Bronchial epithelial cell (primary cell): ENCODE measurements at places on chromosomes 7 and 10. TPM values are rescaled to one million over a fixed set of nuclear protein-coding genes. Genes with fewer than 3 reads are reported as not detected.

Gene ZNF727
- 0.53 and 2.0 TPM in 2 replicates for total RNA-seq

Gene ITPRID1
- total RNA-seq, result not detected in 2 replicates

Gene HSPA12A
- 0.79 and 1.4 TPM in 2 replicates for total RNA-seq

Gene CYP26C1
- under 0.01 TPM in 2 replicates for total RNA-seq

Gene SKIDA1
- under 0.01 and 0.13 TPM in 2 replicates for total RNA-seq

DNA sequence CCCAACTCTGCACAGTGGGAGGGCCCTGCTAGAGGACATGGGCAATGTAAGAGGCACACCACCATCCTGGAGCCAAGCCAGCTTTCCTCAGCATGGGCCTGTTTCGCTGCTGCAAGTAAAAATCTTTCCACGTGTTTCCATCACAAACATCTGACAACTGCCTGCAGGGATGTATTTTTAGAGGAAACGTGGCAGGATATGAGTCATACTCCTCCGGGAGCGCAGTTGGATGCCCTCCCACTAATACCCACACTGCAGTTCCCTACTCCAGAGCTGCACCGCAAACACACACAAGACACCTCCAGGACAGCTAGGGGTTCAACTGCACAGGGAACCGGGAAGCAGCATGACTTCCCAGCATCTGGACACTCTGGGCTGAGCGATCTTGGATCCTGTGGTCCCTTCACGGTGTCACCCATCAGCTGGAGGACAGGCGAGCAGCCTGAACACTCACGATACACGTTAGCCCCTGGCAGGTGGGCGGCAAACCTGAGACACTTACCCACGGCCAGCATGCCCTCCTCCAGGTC lies 26.1 kb downstream of the PLAC9 start:
- peak; percentile 92 for DNase-seq

DNA sequence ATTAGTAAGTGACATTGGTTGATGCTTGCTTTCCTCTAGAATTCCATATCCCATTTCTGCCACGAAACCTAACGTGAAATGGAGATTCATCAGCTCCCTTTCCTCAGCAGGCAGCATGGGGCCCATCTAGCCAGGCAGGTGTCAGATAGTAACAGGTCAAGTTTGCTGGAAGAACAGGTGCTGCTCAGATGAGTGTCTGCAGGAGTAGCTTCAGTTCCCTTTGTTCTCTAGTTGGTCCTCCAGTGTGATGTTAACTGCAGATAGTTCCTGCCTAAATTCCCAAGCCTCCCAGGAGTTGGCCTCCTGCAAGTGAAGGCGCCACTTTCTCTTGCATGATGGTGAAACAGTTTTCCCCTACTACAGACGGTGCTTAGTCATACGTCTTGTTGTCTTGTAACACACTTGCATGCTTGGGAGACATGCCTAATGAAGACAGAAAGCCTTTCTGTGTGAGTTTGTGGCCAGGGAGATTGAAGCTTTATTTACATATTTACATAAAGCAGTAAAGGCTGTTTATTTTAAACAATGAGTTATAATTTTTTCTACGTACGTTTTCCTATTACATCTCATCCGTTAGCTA lies 175.4 kb downstream of the CHN2 start:
- DNase-seq, result peak; percentile 13

DNA sequence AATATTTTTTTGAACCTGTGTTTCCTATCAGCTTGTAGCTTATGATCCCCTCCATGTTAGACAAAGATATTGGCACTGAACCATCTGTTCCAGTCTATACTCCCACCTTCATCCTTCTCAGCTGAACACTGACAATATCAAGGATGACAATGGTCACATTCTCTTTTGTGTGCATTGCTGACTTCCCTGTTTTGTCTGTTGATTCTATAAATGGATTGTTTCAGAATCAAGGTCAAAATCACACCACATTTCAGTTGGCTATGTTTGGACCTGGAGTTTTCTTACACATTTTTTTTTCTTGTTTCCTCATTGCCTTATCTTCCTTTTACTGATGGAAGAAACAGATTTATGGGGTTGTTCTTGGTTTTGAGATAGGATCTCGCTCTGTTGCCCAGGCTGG lies 11.3 kb upstream of the SMURF1 start:
- no peak for DNase-seq

DNA sequence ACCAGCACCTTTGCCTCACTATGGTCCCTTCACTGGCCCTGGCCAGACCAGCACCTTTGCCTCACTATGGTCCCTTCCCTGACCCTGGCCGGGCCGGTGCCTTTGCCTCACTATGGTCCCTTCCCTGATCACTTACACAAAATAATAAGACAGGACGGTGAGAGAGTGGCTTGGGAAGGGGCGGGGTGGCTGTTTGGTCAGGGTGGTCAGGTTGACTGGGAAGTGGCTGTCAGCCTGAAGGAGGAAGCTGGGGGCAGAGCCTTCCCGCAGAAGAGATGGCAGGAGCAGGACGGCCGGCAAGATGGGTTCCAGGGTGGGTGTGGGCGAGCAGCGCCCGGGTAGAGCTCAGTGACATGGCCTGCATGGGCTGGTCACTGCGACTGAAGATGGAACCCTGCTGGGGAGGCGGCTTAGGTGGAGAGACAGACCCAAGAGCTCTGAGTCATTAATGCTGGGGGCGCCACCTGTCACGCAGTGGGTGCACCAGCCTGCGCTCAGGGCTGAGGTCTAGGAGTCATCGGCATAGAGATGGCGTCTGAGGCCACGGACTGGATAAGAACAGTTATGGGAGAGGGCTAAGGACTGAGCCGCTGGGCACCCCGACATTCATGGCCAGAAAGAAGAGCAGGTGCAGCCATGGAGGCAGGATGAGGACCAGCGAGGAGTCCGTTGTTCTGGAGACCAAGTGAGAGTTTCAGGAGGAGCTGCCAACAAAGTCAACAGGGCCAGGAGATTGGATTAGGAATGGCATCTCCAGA lies 91.8 kb downstream of the CHST15 start:
- no peak for DNase-seq

GRCh38 chr7:25597946-25598345 lies 369.7 kb upstream of the NPVF start:
- peak; percentile 4 for DNase-seq

- DNase-seq, result no peak
These were observed 18.9 kb upstream of the PRKAR2B start for GRCh38 chr7:107025449-107026103.

DNA sequence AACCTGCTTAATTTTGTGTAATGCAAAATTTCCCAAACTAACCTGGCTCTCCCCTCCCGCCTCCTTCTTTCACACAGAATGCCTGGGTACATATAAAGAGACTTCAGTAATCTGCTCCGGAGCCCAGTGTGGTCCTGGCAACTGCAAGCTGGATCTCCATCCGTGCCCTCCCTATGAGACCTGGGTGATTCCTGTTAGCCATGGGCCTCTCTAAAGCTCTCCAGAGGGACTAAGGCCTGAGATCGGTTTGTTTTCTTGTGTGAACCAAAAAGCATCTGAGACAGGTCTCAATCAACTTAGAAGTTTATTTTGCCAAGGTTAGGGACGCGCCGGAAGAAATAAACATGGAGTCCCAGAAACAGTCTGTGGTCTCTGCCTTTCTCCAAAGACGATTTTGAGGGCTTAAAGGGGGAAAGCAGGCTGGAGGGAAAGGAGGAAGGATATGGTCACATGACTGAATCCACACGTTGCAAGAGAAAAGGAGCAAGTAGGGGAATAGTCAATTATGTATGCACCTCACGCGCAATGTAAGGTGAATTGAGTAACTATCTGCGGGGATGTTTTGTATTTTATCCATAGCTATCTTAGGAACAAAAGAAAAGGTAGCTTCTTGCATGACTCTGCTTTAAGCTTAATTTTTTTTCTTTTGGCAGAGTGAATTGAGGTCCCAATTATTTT lies 46.2 kb upstream of the CCDC3 start:
- no peak for DNase-seq

GRCh38 chr10:127942811-127943210 lies 35.9 kb downstream of the PTPRE start:
- no peak for DNase-seq

- DNase-seq, result no peak
These were observed 97.1 kb downstream of the CHST15 start for GRCh38 chr10:123996302-123996701.

- no peak for DNase-seq
These were observed 200.3 kb upstream of the ZMIZ1 start for GRCh38 chr10:78868456-78868855.

DNA sequence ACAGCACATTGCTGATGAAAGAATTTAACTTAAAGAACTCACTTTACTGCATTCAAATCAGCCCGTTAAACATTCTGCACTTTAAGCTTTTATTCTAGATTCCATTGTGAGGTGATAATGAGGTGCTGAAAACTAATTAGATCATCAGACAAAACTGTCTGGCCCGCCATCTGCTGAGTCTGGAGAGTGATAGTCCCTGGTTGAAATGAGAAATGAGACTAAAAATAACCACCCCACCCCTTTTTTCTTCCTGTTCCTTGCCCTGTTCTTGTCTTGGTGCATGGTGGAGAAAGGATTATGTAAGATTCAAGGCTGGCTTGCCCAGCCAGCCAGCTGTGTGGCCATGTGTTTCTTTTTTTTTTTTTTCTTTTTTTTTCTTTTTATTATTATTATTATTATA lies 277.0 kb upstream of the COBL start:
- no peak for DNase-seq

DNA sequence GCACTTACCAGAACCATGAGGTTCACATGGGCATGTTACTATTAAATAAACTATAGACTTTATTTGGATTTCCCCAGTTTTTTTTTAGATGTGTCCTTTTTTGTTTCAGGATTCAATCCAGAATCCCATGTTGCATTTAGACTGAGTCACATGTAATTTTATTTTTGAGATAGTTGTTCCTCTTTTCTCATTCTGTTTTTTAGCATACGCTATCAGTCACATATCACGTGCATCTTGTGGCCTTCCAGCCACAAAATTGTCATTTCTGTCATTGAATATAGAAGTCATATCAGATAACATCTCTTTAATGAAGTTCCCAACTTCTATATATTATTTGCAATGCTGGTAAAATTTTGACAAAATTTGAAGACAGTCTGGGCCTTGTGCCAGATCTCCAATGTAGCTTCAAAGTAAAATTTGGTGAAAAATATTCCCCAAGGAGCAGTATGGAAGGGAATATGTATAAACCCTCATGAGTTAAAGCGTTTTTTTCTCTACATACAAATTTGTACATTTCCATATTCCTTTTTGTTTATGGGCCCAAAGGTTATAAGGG lies 132.3 kb upstream of the MKI67 start:
- no peak for DNase-seq

DNA sequence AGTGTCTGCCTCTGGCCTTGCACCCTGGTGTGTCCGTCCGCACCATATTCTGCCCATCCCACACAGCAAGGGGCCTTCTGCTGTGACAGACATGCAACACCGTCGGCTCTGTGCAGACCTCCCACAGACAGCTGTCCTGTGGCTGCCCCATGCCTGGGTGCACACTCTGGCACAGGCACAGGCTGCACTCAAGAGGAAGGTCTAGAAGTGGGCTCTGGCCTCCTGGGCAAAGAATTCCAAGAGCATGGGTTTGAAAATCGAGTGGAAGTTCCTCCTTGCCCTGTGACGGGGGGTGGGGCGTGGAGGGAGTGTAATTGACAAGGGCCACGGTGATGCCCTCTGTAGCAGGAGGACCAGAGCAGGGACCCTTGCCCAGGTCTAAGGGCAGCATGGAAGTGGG lies 4.3 kb upstream of the LOXL4 start:
- DNase-seq, result no peak

DNA sequence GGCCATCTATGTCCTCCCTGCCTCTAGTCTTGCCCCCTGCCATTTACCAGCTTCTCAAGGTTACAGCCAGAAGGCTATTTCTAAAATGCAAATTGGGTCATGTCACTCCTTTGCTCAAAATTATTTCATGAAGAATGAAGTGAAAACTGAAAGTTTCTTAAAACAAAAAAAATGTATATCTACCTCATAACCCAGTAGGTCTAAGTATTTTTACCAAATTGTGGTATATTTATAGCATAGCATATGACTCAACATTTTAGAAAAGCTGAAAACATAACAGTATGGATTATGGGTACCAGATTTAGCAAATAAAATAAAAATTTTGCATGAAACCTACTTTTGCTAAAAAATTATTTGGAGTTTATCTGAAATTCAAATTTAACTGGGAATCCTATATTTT lies 78.4 kb downstream of the SLC16A9 start:
- no peak for DNase-seq

GRCh38 chr10:48508791-48509772 lies 95.8 kb downstream of the ARHGAP22 start:
- DNase-seq, result no peak

GRCh38 chr7:116547347-116547746 lies 22.5 kb downstream of the CAV1 start:
- no peak for DNase-seq

DNA sequence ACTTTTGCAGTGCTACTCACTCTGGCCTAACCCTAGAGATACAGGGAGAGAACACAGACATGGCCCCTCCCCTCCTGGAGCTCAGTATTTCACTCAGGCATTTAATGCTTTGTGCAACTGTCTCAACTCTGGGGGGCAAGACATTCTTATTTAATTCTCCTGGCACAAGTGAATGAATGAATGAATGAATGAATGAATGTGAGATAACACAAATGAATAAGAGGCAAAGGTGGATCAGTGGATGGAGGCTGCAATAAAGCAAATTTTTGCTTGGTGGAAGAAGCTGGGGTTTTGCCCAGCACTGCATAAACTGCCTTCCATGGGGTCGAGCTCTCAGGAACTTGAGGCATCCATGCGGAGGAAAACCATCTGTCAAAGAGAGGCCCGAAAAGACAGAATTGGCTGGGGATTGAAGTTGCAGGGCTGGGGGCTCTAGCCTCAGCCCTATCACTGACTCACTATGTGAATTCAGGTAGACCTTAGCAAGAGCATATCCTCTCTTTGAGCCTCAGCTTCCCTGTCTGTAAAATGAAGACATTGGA lies 441.4 kb upstream of the ZMIZ1 start:
- DNase-seq, result no peak

DNA sequence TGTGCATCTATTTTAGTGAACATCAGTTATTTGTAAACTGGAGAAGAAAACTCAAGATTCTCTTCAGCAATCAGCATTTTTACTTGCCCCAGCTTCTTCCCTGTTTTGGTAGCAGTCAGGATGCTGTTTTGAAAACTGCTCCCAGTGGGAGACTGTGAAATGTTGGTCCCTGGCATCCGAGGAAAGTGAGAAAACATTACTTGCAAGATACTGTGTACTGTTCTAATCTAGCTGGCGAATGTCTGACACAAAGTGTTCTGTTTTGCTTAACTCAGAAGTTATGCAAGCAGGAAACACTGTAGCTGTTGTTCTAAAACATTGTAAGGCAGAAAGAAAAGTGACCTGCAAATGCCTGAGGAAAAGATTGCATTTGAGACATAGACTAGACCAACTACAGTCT lies 171.8 kb upstream of the POM121L12 start:
- no peak for DNase-seq

DNA sequence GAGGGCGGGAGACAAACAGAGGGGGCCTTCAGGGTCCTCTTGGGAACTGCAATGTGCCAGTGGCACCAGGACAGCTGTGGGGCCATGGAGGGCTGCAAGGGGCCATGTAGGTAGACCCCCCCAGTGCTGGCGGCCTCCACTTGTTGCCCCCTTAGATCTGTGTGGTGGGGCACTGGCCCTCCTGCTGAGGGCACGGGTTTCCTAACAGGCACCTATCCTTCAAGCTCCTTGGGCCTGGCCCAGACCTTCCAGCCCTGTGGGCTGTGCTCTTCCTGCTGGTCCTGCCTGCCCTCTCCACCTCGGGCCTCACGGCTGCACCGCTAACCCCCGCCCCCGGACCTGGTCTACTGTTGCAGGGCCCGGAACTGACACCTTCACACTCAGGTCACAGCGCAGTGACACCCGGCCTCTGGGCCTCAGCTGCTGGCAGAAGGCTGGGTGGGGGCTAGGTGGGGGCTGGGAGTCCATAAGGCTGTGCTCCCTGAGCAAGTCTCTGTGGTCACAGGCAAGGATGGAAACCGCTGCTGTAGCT lies 12.6 kb downstream of the RASGEF1A start:
- DNase-seq, result no peak
